ENCODE measurements at places on chromosomes 12 and 14. TPM values are rescaled to one million over a fixed set of nuclear protein-coding genes. Genes with fewer than 3 reads are reported as not detected.

DNA sequence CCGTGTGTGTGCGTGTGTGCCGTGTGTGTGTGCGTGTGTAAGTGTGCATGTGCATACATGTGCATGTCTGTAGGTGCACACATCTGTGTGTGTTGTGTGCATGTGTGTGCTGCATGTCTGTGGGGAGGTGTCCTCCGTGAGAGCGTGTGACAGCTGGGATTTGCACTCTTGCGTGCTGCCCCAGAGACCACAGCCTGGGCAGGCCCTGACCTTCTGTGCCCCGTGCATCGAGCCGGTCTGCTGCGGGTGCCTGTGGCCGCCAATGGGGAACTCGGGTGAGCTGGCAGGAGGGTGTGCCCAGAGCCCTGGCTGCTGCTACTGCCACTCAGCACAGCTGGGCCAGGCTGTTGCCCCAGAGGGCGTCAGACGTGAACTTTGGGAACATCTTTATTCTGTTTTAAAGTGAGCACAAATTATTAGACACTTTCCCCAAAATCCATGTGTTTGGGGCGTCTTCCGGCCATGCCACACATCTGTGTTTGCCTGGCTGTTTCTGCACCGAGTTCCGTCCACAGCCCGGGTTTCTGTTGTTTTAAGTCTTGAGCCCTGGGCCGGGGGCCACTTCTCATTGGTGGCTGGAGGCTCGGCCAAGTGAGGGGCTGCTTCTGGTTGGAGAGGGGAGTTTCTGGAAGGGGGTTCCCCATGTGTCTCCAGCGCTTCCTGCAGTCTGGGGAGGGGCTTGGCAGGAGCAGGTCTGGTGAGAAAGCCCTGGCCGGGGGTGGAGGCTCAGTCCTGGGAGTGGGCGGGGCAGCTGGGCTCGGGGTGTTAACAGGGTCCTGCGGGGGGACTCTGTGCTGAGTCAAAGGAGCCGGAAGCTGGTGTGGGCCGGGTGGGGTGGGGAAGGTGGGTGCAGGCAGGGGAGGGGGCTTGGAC, 7.6 kb downstream of the CEP170B start:
- DNase-seq, result no peak

Gene KERA
- not detected for total RNA-seq

- no peak for DNase-seq
These were observed 319.5 kb downstream of the TMEM117 start for GRCh38 chr12:44155358-44155757.

GRCh38 chr12:92524489-92524888, 178.3 kb upstream of the PLEKHG7 start:
- DNase-seq, result no peak

DNA sequence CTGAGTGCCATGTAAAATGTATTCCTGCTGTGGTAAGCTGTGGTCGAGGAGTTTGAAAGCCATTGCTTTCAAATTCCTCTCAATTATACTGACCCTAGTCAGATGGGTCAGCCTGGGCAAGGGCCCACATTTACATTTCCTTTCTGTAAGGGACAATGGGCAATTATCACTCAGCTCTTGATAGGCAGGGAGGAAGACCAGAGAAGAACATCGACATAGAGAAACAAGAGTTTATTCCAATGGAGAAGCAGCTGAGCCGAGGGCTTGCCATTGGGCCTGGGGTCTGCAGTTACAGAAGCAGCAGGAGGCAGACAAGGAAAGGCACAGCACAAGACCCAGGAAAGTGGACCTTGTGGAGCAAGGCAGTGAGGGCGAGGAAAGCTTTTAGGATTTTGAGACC, 9.7 kb downstream of the NRIP2 start:
- DNase-seq, result no peak

Gene PLEKHA5
- 10.9 TPM for total RNA-seq

DNA sequence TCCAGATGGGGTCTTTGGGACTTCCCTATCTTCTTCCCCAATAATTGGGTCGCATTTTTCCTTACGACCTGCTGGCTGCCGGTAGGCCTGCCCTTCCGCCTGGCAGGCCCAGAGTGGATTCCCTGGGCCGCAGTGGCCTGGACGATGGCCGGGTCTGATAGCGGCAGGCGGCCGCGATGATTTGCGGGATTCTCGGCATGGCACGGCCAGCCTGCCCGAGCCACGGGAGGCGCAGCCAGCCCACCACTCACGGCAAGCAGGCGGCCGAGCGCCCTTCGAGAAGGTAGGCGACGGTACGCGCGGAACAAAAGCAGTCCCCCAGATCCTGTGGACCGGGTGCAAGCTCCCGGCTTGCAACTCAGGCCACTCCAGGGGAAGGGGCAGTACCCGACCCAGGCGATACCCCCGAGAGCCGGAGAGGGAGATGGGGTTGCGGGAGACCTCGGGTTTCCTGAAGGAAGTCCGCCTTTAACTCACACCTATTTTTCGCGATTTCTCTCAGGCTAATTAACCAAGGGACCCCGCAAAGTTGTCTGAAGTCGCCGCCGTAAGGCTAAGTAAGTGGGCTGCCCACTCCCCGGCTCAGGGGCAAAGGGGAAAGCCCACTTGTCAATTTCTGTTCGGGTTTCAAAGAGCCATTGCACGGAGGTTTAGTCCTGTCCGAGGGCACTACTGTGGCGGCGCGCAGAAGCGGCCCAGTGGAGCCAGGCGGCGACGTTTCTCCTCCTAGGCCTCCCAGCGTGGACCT, 1.4 kb upstream of the GSC start:
- peak; percentile 87 for DNase-seq

DNA sequence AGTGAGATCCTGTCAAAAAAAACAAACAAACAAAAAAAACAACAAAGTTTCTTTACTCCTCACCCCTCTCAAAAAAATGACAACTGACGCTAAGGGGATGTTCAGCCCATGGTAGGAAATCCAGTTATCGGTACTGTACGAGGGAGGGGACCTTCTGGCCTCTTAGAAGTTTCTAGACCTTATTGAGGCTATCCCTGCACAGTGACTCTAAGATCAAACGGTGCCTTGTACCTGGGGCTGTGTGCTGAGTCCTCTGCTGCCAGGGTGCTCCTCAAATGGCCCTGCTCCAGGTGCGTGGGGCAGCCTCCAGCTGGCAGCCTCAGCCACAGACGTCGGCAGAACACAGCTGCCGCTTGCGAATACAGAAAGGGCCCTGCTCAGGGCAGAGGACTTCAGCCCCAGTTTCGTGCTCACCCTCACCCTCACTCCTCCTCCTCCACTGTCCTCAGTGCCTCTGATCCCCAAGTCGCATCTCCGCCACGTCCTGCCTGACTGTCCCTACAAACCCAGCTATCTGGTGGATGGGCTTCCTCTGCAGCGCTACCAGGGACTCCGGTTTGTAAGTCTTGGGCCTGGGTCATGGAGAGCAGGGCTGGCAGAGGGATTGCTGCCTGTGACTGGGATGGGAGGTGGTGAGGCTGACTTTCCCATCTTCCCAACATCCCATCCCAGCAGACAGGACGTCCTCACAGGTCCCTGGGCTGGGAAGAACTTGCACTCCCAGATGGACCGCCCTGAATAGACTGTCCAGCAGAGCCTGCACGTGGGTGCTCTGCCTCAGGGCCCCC, 90.9 kb downstream of the B4GALNT3 start:
- DNase-seq, result no peak

- DNase-seq, result no peak
These were observed 7.5 kb downstream of the DUSP6 start for GRCh38 chr12:89344862-89345202.

DNA sequence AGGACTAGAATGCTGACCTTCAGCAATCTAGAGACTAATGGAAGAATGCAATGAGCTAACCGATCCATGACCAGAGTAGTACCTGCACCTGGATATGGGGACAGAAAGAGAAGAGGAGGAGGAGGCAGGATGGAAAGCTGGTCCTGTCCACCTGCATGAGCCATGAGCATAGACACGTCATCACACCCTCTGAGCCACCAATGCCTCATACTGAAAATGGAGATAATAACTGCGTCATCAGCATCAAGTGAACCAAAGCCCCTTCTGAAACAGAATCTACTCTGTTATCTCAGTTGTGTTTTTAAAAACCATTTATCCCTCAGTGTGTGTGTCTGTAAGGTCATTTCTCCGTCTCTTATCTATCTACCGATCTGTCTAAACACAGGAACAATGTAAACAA, 327.0 kb downstream of the BCL11B start:
- DNase-seq, result no peak

DNA sequence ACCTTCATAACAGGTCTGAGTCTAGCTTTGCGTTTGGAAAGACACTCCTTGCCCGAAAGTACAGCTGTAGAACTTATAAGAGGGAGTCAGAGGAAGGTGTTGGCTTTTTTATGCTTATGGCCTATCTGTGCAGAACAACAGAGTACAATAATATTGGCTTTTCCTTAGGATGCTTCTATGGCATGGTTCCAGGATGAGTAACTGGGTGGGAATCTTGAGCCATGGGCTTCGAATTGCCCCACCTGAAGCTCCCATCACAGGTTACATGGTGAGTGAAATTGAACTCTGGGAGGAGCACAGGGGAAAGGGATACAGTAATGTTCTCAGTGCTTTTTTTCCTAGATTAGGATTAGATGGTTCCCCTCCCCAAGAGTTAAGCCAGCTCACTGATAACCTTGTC, 13.0 kb downstream of the PARP2 start:
- DNase-seq, result no peak

Gene KRT71
- not detected for total RNA-seq

- no peak for DNase-seq
These were observed 279.6 kb upstream of the CCDC196 start for GRCh38 chr14:66206554-66206953.

Gene LALBA
- not detected for total RNA-seq

- no peak for DNase-seq
These were observed 181.9 kb downstream of the PRKCH start for GRCh38 chr14:61503167-61503801.

DNA sequence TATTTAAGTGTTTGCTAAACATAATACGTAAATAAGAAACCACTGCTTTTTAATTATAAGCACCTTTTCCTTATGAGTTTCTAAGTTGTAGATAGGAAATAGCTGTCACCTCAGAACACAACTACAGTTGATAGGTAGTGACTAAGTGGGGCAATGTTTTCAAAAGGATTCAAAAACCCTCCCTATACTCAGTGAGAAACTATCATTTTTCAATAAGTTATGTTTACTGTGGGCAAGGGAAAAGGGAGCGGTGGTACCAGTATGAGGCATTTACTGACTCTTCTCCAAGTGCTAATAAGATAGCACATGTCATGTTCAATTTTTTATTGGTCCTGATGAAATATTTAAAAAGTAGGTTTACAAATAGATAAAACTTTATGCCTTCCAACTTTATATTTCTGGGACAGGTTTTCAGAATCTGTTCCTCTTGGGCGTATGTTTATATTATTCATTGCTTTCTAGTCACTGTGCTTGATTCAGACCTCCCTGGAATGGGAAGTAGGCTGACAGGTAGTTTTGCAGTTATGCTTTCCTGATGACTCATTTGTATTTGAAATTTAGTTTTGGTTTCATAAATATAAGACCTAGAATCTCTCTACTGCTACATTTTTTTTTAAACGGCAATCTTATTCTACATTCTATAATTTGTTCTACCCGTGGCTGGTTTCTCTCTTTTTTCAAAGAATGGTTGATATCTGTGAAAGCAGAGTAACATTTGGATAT, 153.1 kb downstream of the TMEM117 start:
- DNase-seq, result no peak

DNA sequence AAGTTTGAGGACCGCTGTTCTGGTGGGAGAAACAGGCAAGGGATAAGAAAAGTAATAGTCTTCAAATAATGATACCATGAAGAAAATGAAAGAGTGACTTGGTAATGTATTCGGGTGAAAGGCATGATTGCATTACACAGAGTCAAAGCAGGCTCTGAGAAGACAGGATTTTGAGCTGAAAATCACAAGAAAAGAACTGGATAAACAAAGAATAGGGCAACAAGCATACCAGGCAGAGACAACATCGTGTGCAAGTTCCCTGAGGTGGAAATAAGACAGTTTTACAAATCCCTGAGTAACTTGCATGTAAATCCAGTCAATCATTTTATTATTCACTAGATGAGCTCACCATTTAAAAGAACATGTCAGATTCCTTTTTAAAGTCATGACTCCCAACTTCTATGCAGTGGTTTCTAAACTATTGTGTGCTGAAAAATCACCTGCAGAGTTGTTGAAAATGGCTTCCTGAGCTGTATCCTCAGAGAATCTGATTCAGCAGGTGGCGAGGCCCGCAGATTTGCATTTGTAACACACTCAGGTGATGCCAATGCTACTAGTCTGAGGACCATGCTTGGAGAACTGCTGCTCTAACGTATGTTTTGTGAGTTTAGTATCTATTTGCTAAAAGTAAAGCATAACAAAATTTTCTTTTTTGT, 133.0 kb upstream of the ABCD2 start:
- no peak for DNase-seq

Gene NGB
- not detected for total RNA-seq

GRCh38 chr12:93776581-93777018, 99.4 kb downstream of the CRADD start:
- no peak for DNase-seq

DNA sequence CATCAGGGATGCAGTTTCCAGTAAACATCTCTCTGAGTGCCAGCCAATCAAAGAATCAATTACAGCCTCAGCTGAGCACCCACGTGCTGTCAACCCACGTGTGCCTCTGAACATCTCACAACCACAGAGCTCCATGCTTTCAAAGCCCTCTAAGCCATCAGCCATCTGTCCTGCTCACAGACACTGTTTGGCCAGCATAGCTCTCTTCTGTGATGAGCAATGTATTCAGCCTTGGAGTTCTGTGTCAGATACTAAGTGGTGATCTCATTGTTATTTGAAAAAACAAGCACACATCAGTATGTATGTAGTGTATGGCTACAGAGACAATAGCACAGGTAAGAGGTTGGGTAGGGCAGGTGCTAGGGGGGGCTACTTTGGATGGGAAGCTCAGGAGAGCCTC, 94.3 kb downstream of the RGS6 start:
- no peak for DNase-seq

- DNase-seq, result no peak
These were observed 25.0 kb downstream of the ERP27 start for GRCh38 chr12:14913381-14913781.

Gene GTF2A1
- total RNA-seq, result 24.7 TPM

DNA sequence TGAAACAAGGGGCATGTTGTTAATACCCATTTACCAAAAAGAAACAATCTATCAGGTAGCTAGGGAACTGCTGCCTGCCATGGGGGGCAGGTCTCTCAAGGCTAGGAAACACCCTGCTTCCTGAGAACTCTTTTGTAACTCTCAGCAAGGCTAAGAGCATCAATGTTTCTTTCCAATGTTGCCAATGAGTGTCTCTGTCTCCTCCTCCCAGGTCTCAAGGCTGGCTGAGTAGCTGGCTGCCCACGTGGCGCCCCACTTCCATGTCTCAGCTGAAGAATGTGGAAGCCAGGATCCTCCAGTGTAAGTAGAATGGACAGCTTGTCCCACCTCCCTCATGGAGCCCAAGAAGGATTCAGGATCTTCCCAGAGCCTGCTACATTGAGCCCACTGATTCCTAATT, 3.4 kb downstream of the ABHD4 start:
- no peak for DNase-seq

DNA sequence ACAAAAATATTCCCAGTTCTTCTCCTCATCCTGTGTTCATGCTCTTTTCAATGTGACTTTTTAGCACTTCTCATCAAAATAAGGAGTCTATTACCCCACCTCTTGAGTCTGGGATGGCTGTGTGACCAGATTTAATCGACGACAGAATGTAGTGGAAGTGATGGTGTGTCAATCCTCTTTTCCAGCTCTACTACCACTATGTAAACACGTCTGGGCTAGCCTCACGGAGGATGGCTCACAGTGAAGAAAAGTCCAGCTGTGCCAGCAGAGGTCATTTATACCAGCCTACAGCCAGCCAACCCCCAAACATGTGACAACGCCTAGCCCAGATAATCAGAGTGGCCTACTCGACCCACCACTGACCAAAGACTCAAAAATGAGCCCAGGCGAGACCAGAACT, 37.3 kb upstream of the FGF6 start:
- DNase-seq, result no peak

Gene RAPGEF3
- 79.4 TPM for total RNA-seq
